ENCODE measurements at places on chromosomes 16 and 17.

DNA sequence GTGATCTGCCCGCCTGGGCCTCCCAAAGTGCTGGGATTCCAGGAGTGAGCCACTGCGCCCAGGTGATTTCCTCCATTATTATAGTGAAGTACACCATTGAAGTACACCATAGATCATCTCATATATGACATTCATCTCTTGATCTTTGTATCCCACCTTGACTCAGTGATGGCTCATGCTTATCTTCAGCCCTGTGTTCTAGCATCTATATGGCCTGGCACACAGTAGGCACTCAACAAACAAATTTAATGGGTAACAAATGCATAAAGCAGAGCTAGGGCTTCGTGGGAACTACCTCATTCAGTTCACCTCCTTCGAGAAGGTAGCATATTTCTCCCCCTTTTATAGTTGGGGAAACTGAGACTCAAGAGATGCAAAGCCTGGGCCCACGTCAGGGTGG lies 952 bp downstream of the ENKD1 start:
- peak overlapping the region; percentile 96 for H3K4me3 ChIP-seq
- peaks cover 27% of the 10 kb centered on the region for H3K36me3 ChIP-seq
- H3K27ac ChIP-seq: peak overlapping the region; percentile 62

DNA sequence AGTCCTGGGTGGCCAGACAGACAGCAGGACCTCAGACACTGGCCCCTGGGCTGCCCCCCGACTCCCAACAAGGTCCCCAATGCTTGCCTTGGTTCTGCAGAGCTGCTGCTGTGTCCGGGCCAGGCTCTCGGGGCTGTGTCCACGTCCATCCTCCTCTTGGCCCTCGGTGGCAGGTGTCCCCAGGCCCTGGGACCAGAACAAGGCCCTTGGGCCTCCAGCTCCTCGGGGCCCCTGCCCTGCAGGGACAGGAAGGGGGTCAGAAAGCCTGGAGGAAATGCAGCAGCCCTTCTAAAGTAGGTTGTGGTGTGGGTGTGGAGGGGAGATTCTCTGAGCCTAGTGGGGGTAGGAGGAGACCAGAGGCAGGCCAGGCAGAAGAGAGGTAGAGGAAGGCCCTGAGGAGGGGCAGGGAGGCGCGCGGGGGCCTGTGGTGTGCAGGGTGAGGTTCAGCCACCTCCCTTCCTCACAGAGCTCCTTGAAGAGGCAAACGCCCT lies 2.5 kb upstream of the AXIN1 start:
- peaks cover 15% of the 10 kb centered on the region for H3K4me1 ChIP-seq
- no peaks in the 10 kb centered on the region for H3K27me3 ChIP-seq
- peaks cover 7% of the 10 kb centered on the region for H3K36me3 ChIP-seq
- DNase-seq: no peak
- H3K27ac ChIP-seq: no peak overlapping the region

GRCh38 chr17:74554909-74555308 lies 9.0 kb upstream of the CD300C start:
- peaks cover 9% of the 10 kb centered on the region for H3K27me3 ChIP-seq
- H3K27ac ChIP-seq: no peak overlapping the region
- H3K4me1 ChIP-seq: no peaks in the 10 kb centered on the region
- no peak for DNase-seq
- H3K36me3 ChIP-seq: no peaks in the 10 kb centered on the region

DNA sequence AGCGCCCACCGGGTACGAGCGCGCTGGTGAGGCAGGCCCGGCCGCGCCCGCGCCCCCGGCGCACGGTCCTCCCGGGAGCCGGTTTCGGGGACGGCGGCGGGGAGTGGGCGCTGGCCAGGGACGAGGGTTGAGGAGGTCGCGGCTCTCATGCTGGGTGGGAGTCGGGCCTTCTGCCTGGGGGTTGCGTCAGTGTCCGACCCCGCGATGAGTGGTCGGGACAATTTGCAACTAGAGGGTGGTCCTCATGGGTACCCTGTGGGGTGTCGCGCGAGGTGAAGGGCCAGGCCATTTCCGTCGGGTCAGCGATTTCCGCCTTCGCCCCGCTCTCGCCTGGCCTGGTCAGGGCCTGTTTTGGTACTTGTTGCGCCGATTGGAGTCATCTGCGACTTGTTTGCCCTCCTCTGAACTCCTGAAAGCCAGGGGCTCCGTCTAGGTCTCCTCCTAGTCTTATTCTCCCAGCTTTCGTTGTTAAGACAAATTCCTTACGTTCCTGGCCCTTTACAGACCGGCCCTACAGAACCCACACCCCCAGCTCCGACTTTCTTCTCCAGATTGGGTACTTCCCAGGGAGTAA lies 14.9 kb downstream of the NAA60 start:
- peaks cover 4% of the 10 kb centered on the region for H3K36me3 ChIP-seq
- peak; percentile 20 for DNase-seq

- H3K27me3 ChIP-seq: no peaks in the 10 kb centered on the region
- no peak overlapping the region for H3K27ac ChIP-seq
- H3K4me1 ChIP-seq: no peaks in the 10 kb centered on the region
- no peak overlapping the region for H3K4me3 ChIP-seq
- DNase-seq: no peak
Observed at GRCh38 chr16:80914379-80915078, 92.2 kb downstream of the CMC2 start.

DNA sequence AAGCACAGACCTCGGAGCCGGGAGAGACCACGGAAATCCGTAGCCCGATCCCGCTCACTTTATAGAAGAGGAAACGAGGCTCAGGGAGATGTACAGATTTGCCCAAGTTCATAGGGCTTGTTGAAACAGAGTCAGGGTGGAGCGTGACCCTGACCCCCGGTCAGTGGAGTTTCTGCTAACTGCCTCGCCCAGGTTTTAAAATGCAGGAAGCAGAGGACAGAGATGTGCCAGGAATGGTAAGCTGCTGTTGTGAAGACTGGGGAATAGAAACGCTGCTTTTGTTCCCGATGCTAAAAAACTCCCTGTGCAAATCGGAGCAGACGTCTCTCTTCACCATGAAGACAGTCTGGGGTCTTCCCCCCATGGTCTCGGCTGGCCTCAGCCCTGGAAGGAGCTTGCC lies 403.0 kb downstream of the SEC14L1 start:
- no peaks in the 10 kb centered on the region for H3K4me1 ChIP-seq
- no peaks in the 10 kb centered on the region for H3K36me3 ChIP-seq
- DNase-seq: no peak

- H3K36me3 ChIP-seq: peaks cover 39% of the 10 kb centered on the region
- no peak overlapping the region for H3K27ac ChIP-seq
- no peak overlapping the region for H3K4me3 ChIP-seq
- H3K4me1 ChIP-seq: peaks cover 14% of the 10 kb centered on the region
- no peak for DNase-seq
- no peaks in the 10 kb centered on the region for H3K27me3 ChIP-seq
Observed at GRCh38 chr16:70680495-70681381, 5.1 kb downstream of the MTSS2 start.

GRCh38 chr16:59126486-59126885 lies 392.4 kb upstream of the GOT2 start:
- H3K4me3 ChIP-seq: no peak overlapping the region
- no peaks in the 10 kb centered on the region for H3K4me1 ChIP-seq
- H3K36me3 ChIP-seq: no peaks in the 10 kb centered on the region
- no peak for DNase-seq

GRCh38 chr17:1431631-1432104 lies 24.4 kb downstream of the CRK start:
- no peaks in the 10 kb centered on the region for H3K4me1 ChIP-seq
- peaks cover 70% of the 10 kb centered on the region for H3K36me3 ChIP-seq
- no peak overlapping the region for H3K27ac ChIP-seq
- DNase-seq: no peak
- H3K27me3 ChIP-seq: no peaks in the 10 kb centered on the region

DNA sequence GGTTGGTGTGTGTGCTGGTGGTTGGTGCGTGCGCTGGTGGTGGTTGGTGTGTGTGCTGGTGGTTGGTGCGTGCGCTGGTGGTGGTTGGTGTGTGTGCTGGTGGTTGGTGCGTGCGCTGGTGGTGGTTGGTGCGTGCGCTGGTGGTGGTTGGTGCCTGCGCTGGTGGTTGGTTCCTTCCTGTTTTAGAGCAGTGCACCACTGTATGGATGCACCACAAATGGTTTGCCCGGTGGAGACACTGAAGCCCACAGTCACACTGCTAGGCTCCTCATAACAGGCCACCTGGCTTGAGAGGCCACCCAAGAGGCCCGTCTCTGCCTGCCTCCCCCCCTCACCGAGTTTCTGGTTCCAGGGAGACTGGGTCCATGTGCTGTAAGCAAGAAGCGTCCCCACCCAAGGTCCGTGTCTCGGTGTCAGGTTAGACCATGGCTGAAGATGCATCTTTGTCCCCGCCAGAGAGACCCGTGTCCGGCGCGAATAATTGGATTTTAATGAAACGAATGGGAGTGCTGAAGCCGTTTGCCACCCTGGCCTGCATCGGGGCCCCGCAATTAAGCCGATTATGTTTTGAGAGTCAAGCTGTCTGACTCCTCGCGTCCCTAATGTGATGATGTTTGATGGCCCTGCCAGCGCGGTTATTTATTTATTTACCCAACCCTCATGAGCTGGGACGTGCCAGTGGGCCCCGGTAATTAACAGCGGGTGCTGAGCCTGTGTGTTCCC lies 161.3 kb upstream of the GSE1 start:
- no peaks in the 10 kb centered on the region for H3K36me3 ChIP-seq
- peaks cover 98% of the 10 kb centered on the region for H3K4me1 ChIP-seq
- H3K27me3 ChIP-seq: no peaks in the 10 kb centered on the region
- peak; percentile 55 for DNase-seq
- peak overlapping the region; percentile 90 for H3K27ac ChIP-seq

GRCh38 chr16:75406943-75407342 lies 26.4 kb downstream of the CFDP1 start:
- peaks cover 49% of the 10 kb centered on the region for H3K36me3 ChIP-seq
- DNase-seq: no peak
- no peak overlapping the region for H3K27ac ChIP-seq
- no peaks in the 10 kb centered on the region for H3K4me1 ChIP-seq
- no peaks in the 10 kb centered on the region for H3K27me3 ChIP-seq

DNA sequence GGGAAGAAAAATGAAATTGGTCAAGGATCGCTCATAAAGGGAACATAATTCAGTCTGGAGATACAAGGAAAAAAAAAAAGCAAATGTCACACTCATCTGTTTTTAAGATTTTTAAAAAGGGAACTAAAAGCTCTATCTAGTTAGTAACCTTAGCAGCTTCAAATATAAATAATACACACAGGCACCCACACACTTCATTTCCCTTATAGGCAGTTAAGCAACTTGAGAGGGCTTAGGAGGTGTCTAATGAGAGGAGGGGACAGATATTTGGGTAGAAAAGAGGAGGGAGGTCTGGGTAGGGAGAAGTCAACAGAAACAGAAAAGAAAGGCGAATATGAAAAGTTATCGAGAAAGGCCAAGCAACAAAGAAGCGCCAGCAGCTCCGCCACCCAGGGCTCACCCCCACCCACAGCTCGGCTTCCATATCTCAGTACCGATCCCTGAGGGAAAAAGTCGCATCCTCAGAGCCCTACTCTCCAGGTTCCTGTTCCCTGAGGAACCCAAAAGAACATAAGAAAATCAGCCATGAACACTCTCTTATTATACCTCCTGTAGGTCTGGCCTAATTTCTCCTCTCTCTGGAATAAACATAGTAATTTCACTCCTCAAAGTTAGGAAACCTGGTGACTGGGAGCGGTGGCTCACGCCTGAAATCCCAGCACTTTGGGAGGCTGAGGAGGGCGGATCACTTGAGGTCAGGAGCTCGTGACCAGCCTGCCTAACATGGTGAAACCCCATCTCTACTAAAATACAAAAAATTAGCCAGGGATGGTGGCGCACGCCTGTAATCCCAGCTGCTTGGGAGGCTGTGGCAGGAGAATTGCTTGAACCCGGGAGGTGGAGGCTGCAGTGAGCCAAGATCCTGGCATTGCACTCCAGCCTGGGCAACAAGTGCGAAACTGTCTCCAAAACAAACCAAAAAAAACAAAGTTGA lies 69.6 kb upstream of the RCVRN start:
- H3K27ac ChIP-seq: no peak overlapping the region
- no peak overlapping the region for H3K4me3 ChIP-seq
- H3K36me3 ChIP-seq: no peaks in the 10 kb centered on the region
- no peaks in the 10 kb centered on the region for H3K4me1 ChIP-seq

DNA sequence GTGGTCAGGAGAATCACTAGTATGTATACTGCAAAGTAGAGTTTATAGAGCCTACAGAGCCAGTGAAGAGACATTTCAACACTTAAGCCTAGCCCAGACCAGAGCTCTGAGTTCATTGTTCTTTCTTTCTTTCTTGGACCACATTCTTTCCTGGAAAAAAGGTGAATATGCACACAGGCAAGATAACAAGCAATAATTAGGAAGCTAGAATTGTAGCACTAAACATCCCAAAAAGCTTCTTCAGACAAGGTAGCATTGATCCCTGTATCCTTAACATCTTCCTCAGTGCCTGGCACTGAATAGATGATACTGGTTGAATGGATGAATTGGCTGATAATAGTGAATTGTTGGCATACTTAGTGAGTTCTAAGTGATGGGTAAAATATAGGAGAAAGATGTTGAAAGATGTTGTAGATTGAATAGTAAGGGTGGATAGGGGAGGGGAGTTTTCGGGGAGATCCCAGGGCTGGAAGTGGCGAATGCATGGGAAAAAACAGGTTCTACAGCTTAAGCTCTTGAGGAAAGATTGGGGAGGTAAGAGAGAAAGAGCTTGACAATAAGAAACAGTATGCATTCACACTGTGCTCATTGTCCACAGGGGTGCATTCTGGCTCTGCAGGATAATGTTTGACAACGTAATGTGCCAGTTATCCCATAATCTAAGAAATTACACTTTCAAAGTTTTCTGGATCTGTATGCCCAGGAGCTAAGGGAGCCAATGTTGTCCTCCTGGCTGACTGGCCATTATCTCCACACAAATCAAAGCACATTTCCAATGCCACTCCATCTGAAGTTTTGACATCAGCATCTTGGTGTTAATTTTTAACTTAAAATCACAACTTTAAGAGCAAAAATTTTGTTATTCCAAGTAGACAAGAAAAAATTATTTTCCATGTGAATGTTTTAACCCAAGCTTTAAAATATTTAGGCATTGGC lies 35.6 kb downstream of the TUBD1 start:
- no peak overlapping the region for H3K27ac ChIP-seq
- no peak for DNase-seq

DNA sequence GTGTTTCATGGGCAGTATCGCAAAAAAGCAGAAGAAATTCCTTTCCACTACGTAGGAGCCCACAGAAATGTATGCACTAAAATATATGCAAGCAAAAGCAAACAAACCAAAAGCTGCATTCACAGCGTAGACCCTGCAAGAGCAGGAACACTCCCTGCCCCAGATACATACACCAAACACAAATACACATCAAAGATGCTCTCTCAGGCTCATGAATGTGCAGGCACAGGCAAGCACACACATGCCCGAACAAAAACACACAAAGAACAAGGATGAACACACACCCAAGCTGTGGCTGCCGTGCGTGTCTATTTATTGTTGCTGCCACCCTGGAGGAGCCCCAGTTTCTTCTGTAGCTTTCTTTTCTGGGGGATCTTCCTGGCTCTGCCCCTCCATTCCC lies 1.7 kb downstream of the NUPR1 start:
- H3K27ac ChIP-seq: no peak overlapping the region
- no peaks in the 10 kb centered on the region for H3K27me3 ChIP-seq
- no peak overlapping the region for H3K4me3 ChIP-seq
- H3K4me1 ChIP-seq: no peaks in the 10 kb centered on the region
- DNase-seq: no peak

- H3K4me3 ChIP-seq: no peak overlapping the region
- H3K36me3 ChIP-seq: no peaks in the 10 kb centered on the region
- H3K27me3 ChIP-seq: no peaks in the 10 kb centered on the region
- H3K4me1 ChIP-seq: no peaks in the 10 kb centered on the region
Observed at GRCh38 chr16:7452090-7452489, 119.4 kb downstream of the RBFOX1 start.

All from DND-41 (cell line).